ENCODE measurements at places on chromosomes 16 and 17.

- DNase-seq = no peak
These were observed 1.0 kb downstream of the UTP4 start for GRCh38 chr16:69133373-69133954.

DNA sequence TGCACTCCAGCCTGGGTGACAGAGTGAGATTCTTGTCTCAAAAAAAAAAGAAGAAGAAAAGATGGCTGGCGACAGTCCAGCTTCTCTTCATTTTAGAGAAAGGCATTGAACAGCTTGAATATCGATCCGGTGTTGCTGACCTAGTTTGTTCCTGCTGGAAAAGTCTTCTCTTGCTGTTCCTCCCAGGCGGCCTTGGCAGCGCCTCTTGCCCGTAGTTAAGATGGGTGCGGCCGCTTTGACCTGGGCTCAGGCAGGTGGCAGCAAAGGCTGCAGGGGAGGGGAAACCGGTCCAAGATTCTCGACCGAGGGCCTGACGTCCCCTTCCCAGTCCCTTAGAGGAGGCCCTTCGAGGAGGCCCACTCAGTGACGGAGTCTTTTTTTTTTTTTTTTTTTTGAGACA, 3.8 kb upstream of the ZNF764 start:
- no peak for DNase-seq

DNA sequence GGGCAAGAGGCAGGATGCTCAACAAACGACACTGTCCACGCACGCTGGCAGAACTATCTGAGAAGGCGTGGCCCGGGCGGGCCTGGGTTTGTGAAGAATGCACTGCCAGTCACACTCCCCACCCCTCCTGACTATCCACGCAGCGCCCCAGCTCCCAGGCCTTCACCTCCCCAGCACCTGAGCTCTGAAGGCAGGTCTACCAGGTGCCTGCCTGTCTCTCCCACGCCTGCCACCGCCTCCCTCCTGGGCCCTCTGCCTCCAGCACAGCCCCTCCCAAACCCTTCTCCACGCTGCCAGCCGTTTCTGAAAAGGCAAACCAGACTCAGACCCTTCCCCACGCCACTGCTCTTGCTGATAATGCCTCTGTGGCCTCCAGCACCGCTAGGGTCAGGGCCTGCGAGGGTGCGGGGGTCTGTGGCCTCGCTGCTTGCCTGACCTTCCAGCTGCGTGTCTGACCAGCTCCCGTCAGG, 11.6 kb downstream of the MYBBP1A start:
- DNase-seq = no peak

DNA sequence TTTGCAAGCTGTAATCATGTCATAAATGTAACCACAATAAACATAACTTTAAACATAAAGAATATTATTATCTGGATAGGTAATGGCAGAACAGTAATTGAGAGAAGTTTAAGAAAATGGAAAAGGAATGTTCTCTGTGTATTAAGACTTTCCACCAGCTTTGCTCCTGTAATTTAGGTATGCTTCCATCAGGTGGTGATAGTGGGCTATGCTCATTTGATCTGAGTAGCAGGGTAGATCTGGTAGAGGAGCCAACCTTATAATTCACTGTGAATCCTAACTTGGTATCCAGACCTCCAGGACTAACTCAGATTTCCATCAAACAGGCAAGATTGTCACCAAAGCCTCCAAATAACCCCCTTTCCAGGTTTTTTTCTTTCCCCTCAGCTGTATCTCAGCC, 137.9 kb upstream of the ZKSCAN2 start:
- no peak for DNase-seq

- DNase-seq = no peak
These were observed 24.2 kb upstream of the HNF1B start for GRCh38 chr17:37769050-37769449.

- no peak for DNase-seq
These were observed 64.1 kb downstream of the TIMM22 start for GRCh38 chr17:1060991-1061390.

GRCh38 chr17:61201211-61201610, 198.4 kb upstream of the TBX2 start:
- no peak for DNase-seq

DNA sequence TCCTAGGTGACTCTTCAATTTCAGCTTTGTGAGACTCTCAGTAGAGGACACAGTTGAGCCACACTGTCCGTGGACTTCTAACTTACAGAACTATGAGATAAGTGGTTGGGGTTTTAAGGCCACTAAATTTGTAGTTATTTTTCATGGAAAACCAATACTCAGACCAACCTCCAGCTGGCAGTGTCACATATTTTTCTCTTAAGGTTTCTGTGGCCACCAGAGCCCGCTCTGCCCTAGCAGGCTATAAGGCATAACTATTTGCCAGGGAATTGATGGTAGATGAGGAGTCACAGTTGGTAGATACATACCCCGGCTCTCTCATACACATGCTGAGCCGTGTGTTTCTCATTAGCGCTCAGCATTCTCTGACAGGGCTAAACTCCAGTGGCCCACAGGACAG, 336.8 kb upstream of the MON1B start:
- no peak for DNase-seq

DNA sequence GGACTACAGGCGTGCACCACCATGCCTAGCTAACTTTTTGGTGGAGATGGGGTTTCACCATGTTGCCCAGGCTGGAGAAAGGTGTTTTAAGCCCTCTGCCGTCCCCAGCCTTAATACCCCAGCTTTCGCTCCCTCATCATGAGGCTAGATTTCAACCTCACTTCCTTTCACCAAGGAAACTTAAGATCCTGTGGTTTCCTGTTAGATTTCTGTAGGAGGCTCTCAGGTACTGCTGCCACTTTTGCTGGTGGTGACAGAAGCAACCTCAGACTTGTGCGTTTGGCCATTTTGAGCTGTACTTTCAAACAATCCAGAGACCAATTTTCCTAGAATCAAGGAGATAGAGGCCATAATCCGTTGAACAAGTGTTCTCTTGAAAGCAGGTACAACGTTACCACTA, 36.2 kb downstream of the MPHOSPH6 start:
- DNase-seq = no peak

DNA sequence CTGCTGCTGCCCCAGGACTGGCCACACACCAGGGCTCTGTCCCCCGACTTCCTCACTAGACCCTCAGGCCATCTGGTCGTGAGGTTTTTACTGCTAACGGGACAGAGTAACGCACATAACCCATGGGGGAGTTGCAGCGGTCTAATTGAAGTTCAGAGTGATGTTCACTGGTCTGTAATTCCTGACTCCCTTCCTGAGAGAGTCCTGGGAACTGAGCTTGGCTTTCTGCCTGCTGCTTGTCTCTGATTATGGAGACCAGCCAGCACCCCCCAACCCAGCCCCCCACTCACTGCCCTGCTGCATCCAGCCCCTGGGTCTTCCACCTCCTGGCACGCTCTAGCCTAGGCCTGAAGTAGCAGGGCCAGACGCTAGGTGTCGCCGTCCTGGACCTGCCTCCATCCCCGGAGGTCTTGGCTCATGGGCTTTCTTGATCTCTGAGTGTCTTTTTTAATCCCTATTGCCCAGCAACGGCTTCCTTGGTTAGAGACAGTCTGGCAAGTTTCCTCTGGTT, 192.9 kb downstream of the CCDC182 start:
- DNase-seq = peak; percentile 18

GRCh38 chr17:51050291-51051033, 70.2 kb downstream of the SPAG9 start:
- no peak for DNase-seq

GRCh38 chr17:48503747-48504146, 27.1 kb downstream of the HOXB1 start:
- no peak for DNase-seq

DNA sequence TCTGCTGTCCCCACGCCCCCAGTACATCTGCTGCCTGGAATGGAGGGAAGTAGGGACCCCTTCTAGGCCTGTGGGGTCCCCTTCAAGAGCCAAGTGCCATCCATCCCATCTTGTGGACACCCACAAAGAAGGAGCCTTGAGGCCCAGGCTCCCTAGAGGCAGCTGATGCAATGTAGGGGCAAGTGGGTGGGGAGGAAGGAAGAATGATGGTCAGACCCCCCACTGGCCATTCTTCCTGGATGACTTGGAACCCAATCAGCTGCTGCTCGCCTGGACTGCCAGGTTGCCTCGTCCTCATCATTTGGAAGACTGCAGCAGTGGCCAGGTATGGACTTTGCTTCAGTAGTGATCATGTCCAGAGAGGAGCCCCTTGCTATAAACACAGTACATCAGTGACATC, 48.9 kb downstream of the SMPD3 start:
- DNase-seq = no peak

- DNase-seq = no peak
These were observed 54.3 kb downstream of the NEUROD2 start for GRCh38 chr17:39553341-39553945.

- DNase-seq = no peak
These were observed 7.2 kb downstream of the CENPX start for GRCh38 chr17:82015311-82015971.

GRCh38 chr16:2482708-2483534, 8.0 kb downstream of the TBC1D24 start:
- DNase-seq = no peak

DNA sequence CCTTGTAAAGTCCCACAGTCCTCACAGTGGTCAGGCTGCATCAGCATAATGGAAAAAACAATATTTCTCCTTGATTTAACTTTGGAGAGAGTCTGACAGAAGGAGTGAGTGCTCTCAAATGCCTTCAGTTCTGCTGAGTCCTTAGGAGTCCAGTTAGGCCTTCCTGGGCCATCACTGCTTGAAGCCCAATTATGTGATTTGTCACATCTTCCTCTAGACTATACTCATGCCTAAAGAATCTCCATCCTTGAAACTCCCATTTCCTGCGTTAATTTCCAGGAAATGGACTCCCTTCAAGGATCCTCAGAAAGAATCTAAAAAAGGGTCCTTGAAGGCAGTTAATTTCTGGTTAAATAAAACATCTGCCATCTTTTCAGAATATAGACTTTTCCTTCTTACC, 52.8 kb downstream of the SLFN5 start:
- DNase-seq = no peak

- no peak for DNase-seq
These were observed 9.7 kb upstream of the NOG start for GRCh38 chr17:56583772-56584171.

GRCh38 chr17:40399185-40399584, 18.5 kb downstream of the TOP2A start:
- no peak for DNase-seq

GRCh38 chr16:68214726-68215125, 21.2 kb downstream of the ESRP2 start:
- DNase-seq = no peak

GRCh38 chr17:57556320-57556719, 188.8 kb downstream of the CCDC182 start:
- no peak for DNase-seq

DNA sequence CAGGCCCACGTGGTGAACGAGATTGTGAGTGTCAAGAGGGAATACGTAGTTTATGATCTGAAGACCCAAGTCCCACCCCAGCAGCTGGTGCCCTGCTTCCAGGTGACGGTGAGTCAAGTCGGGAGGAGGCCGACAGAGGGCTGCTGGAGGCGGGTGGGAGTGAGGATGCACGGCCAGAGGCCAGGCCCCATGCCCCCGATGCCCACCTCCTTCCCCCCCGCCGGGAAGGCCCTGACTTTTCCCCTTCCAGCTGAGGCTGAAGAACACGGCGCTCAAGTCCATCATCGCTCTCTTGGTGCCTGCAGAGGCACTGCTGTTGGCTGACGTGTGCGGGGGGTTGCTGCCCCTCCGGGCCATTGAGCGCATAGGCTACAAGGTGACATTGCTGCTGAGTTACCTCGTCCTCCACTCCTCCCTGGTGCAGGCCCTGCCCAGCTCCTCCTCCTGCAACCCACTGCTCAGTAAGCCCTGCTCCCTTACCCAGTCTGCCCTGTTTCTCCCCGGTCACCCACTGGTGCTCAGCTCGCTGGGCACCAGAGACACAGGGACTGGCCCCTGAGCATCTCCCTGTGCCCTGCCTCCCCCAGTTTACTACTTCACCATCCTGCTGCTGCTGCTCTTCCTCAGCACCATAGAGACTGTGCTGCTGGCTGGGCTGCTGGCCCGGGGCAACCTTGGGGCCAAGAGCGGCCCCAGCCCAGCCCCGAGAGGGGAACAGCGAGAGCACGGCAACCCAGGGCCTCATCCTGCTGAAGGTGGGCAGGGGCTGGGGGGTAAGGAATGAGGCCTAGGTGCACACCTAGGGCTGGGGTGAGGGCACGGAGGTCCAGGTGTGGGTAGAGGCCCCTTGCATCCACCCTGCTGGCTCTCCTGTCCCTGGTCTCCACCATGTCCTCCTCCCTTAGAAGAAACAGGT, 2.6 kb downstream of the ZACN start:
- no peak for DNase-seq

DNA sequence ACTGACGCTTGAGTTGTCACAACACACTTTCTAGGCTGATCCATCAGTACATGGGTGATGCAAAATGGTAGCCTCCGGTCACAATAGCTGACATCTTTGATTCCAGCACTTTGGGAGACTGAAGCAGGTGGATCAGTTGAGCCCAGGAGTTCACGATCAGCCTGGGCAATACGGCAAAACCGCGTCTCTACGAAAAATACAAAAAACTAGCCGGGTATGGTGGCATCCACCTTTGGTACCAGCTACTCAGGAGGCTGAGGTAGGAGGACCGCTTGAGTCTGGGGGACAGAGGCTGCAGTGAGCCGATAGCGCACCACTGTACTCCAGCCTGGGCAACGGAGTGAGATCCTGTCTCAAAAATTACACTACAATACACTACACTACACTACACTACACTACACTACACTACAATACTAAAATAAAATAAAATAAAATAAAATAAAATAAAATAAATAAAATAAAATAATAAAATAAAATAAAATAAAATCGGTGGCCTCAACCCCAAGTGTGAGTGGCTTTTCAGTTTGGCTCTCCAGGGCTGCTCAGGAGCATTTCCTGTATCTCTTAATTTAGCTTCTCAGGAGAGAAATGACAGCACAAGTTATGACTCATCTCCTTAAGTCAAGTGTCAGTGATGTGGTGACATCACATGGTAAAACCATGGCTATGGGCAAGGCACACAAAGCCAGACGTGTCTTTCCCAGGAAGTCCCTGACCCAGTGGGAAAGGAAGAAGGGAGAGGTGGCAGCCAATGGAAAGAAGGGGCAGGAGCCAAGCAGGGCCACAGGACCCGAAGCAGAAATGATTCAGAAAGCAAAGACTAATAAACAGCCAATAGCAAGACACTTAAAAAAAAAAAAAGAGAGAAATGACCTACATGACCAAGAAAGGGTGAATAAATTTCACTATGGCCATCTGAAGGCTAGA, 75.3 kb upstream of the TBC1D3K start:
- DNase-seq = no peak

GRCh38 chr17:40980596-40980995, 3.5 kb downstream of the KRT40 start:
- no peak for DNase-seq

- DNase-seq = no peak
These were observed 4.1 kb upstream of the LCAT start for GRCh38 chr16:67948015-67948414.

DNA sequence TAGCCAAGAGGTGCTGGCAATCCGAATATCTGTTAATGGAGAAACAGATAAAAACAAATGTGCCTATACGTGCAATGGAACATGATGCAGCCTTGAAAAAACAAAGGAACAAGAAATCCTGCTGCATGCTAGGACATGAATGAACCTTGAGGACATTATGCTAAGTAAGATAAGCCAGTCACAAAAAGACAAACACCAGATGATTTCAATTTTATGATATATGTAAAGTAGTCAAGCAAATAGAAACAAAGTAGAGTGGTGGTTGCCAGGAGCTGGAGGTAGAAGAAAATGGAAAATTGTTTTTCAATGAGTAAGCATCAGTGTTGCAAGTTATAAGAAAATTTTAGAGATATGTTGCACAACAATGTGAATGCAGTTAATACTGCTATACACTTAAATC, 409.7 kb upstream of the CDH8 start:
- no peak for DNase-seq

GRCh38 chr16:1134776-1135458, 18.0 kb upstream of the CACNA1H start:
- DNase-seq = no peak

- DNase-seq = no peak
These were observed 10.8 kb downstream of the P2RX5 start for GRCh38 chr17:3685174-3685573.

Data from stimulated activated CD4-positive, alpha-beta T cell treated with anti-CD3 and anti-CD28 coated beads, Interleukin-12 subunit alpha, Interleukin-12 subunit beta, amount 100 ng/mL, for 4 hours (primary cell).